ENCODE measurements at places on chromosomes 12 and 14.
A peak's percentile ranks its signal among the peaks of the same experiment; 100 is the strongest.

DNA sequence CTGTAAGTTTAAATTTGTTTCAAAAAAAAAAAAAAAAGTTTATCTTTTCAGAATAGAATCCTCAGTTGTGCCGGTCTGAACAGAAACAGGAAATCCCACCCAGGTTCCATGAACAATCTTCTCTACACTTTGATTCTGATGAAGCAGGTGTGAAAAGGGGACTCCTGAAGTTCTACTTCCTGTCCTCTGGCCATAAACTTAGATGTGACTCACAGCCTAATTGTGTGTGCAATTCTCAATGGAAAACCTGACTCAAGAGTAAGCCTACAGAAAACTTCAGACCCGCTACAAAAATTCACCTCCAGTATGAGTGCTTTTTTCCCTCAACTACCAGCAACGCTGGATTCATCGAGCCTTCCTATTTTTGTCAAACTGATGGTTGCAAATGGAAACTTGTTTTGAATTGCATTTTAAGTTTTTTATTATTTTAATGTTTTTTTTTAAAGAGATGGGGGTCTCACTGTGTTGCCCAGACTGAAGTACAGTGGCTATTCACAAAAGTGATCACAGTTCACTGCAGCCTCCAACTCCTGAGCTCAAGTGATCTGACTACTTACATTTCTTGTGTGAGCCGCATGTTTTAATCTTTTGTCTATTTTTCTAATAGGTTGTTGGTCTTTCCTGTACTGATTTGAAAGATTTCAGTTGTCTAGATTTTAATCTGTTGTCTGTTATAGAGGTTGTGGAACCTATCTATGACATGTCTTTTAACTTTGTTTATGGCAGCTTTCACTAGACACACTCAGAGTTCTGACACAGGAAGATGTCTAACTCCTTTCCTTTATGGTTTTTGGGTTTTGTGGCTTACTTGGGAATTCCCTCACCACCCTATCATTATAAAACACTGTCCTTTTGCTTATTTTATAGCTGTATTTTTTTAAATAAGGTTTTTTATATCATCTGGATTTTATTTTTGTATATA is 37.6 kb downstream of the ATG14 start:
- DNase-seq: no peak

DNA sequence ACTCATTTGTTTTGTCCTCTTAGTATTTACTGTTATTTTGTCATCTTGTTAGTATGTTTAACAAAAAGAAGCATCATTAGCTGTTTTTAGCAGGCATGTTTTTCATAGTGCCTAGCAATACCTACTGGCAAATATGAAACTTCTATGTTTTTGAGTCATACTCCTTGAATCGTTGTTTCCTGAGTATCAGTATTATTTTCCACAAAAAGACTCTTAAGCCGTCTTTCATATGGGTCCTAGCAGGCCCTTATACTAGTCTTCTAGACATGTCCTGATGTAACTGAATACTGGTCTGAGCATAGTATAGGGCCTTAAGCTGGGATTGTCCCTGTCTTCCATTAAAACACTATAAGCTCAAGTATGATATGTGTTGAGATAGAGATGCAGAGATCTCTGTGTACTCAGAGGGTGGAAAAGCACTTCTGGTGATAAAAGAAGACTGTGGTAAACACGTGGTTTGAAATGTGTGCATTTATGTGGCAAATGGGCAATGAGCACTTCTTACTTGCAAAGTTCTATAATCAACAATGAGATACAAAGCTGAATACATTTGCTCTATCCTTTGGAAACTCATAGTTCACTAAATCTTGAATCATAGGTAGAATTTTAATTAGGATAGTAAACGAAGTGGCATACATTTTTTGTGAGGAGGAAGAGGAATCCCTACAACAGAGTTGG is 348.8 kb downstream of the PDZRN4 start:
- no peak for DNase-seq

DNA sequence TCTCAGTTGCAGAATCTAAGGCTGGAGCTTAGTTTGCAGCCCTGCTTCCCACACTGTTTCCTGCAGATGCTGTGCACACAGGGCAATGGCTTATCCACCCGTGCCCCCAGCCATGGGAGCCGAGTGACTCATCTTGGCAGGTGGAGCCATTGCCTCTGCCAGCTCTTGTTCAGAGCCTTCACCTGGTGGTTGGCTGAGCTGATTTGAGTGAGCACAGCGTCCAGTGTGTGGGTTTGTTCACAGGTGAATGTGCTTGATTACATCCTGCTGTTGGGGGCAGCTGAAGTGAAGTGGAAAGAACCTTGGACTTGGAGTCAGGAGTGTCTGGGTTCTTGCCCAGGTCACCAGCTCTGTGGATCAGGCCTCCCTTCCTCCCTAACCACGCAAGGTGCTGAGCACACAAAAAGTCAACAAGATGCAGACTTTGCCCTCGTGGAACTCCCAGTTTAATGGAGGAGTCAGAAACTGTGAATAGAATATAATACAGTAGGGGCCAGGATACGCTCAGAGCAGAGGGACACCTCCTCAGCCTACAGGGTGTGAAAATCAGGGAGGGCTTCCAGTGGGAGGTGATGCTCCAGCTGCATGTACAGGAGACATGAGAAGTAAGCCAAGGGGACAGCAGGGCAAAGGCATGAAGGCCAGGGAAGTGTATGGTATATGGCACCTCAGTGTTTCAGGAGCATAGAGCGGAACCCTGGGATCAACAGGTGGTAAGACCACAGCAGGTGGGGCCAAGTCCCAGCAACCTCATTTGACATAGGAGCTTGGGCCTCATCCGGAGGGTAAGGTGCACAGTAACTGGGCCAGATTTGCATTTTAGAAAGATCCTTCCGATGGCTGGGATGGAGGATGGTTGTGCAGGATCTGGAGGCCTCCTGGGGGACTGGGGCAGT is 22.8 kb downstream of the JDP2 start:
- no peak for DNase-seq

DNA sequence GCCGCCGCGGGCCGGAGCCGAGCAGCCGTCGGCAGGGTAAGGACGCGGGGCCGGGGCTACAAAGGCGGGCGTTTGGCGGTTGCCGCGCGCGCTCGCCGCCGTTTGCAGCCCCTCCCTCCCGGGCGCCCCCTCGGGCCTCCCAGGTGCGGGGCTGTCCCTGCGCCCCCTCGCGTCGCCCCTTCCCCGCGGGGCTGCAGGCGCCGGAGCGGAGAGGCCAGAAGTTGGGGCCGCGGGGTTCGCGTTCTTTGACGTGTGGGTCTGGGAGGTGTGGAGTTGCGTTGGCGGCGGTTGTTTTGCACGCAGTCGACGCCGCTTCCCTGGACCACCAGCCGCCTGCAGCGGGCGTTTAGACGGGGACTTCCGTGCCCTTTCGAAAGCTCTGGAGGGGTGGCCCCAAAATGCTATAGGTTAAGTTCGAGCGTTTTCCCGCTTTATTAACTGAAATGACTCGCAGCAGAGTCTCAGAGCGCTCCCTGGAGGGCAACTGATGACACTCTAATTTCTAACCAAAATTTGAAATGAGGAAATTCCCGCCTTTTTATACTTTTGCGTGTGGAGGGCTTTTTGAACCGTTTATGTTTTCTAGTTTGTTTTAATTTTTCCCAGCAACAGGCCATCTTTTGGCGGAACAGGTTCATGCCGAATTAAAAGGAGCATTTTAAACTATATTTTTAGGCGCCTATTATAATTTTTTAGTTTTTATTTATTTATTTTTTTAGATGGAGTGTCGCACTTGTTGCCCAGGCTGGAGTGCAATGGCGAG is 902 bp downstream of the TMPO start:
- no peak for DNase-seq

- DNase-seq: no peak
Observed at GRCh38 chr14:77864085-77864484, 64.2 kb downstream of the ADCK1 start.

DNA sequence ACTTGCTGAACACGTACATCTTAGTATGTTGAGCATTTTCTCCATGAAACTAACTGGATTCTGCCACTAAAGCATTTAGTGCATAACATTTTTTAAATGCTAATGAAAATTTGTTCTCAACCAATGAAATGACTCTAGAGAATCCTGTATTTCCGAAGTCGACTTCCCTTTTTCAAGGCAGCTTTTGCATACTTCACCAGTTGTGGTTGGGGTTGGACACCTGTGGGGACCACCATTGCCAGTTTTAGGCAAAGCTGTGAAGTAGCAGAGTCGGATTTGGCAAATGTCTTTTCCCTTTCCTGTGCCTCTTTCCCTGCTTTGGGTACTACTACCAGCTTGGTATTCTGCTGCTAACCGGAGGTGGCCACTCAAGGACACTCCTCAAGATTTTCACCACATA is 349.2 kb downstream of the BCAT1 start:
- DNase-seq: no peak

- DNase-seq: no peak
Observed at GRCh38 chr12:94704452-94705306, 54.3 kb upstream of the TMCC3 start.

- no peak for DNase-seq
Observed at GRCh38 chr12:132056320-132056719, 87.8 kb downstream of the DDX51 start.

- no peak for DNase-seq
Observed at GRCh38 chr12:12896260-12896659, 4.9 kb downstream of the GPRC5A start.

GRCh38 chr14:23153851-23154796 is 29.3 kb downstream of the SLC7A8 start:
- peak; percentile 78 for DNase-seq

DNA sequence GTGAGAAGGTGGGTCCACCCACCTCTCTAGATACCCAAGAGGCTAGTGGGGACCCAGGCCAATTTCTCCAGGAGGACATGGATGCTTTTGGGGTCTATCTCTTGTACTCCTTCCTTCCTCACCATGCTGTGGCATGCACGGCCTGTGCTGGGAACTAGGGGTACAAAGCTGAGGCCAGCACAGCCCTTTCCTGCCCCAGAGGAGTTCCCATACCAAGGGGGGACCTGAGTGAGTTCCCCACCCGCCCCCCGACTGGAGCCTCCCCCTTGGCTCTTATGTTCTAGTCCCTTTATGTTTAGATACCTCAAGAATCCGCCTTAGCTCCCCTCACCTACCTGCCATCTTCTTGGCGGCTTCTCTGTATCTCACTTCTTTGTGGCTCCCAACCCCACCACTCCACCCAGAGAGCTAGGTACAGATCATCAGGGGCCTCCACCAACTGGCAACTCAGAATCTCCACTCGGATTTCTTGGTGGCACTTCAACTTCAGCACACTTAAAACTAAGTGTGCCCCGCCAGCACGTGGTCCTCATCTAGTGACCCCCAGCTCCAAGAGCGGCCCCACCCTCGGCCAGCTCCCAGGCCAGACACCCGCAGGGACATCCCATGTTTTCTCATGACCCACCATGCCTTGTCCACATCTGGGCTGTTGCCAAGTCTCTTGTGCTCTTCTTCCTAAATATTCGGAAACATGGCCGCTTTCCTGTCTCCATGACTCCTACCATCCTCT is 115.2 kb upstream of the RTL1 start:
- DNase-seq: no peak

GRCh38 chr12:128687851-128688250 is 135.9 kb downstream of the SLC15A4 start:
- DNase-seq: no peak

DNA sequence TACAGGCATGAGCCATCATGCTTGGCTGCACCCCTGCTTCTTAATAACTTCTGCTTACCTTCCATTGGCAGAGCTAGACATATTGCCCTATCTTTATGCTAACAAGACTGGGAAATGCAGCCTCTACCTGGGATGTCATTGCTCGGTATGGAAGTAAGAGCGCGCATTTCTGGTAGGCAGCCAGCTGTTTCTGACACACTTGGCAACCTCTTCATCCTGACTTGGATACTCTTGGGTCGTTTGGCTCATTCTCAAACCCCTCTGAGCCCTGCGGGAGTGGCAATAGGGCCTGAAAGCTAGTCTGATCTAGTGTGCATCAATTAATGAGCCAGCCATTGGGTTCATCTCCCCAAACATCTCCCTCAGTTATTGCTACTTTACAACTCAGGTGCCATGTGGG is 5.4 kb upstream of the PLBD1 start:
- no peak for DNase-seq

- no peak for DNase-seq
Observed at GRCh38 chr14:79376557-79376956, 834.7 kb downstream of the DIO2 start.

- DNase-seq: no peak
Observed at GRCh38 chr14:87001333-87001732, 991.6 kb downstream of the GALC start.

- no peak for DNase-seq
Observed at GRCh38 chr14:92563765-92564285, 50.2 kb downstream of the RIN3 start.

GRCh38 chr12:118633071-118633470 is 256.7 kb downstream of the SUDS3 start:
- DNase-seq: no peak

DNA sequence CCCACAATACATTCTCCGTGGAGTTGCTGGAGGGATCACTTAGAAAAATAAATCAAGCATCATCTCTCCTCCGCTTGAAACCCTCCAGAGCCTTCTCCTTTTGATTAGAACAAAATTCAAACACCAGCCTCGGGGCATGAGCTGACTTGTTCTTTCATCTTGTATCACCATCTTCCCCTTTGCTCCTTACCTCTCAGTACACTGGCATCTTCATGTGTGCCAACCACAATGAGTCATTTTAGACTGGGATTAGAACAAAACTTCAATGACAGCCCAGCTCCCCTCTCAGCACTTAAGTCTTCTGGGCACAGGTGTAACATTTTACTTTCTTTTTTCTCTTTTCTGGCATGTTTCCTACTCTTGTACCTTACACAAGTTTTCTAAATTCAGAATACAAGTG is 1159.2 kb upstream of the TMEM132C start:
- no peak for DNase-seq

- DNase-seq: no peak
Observed at GRCh38 chr14:85529803-85530574, at the start of gene FLRT2. FLRT2 (plus strand) TSS chr14:85530144; CDS start chr14:85621515, 91,371 bp downstream.

DNA sequence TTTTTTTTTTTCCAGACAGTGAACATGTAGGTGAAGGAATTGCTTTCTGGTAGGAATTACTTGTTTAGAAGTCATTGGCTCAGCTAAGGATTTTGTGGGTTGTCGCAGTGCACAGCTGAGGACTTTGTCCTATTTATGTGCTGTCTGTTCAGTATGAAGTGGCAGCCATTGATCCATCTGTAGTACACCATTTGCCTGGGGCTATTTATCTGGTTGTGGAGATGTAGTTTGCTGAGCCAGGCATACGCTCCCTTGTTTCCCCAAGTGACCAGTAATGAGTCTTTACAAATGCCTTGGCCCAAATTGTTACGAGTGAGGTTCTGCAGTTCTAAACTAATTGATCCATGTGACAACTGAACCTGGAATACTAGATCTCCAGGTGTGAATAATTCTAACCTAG is 140.1 kb downstream of the NRXN3 start:
- no peak for DNase-seq

DNA sequence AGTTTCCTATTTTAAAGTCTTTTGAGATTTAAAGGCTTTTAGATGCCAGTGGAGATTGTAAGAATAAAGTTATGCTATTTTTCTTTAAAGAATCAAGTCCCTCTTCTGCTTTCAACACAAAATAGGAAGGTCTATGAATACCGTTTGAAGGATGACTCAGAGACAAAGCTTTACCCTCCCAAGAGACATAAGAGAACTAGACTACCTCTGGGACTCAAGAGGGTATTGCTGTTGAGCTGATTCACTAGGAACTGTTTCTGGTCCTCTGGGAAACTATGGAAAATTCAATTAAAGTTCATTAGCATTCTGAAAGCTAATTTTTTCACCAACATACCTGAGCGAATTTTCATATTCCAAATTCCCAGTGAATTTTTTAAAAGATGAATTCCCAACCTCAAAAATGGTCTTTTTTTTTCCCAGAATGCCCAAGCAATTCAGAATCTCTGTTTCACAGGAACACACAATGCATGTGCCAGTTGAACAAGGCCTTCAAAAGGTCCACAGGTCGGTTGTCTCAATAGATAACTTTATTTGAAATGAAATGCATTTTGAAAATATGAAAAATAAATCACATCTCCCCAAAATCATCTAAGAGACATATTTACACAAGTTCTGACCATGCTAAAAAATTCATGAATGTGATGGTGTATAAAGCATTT is 6.5 kb downstream of the PHLDA1 start:
- DNase-seq: no peak
